ENCODE measurements at places on chromosomes 5 and 9. TPM values are rescaled to one million over a fixed set of nuclear protein-coding genes. Genes with fewer than 3 reads are reported as not detected.

CCDC187 gene
- not detected for total RNA-seq

IL5 gene
- total RNA-seq = 0.48 TPM

HTR1A gene
- not detected for total RNA-seq

CDKN2A gene
- 34.2 TPM for total RNA-seq

RALGPS1 gene
- total RNA-seq = 2.7 TPM

FAM221B gene
- total RNA-seq = not detected

Data from activated naive CD4-positive, alpha-beta T cell treated with anti-CD3 and anti-CD28 coated beads, Interleukin-2, amount 10 ng/mL, durations not matched to agents 5 hours and 36 hours (primary cell).